Skeletal muscle cell (primary cell): ENCODE measurements at places on chromosomes 16 and 17.

DNA sequence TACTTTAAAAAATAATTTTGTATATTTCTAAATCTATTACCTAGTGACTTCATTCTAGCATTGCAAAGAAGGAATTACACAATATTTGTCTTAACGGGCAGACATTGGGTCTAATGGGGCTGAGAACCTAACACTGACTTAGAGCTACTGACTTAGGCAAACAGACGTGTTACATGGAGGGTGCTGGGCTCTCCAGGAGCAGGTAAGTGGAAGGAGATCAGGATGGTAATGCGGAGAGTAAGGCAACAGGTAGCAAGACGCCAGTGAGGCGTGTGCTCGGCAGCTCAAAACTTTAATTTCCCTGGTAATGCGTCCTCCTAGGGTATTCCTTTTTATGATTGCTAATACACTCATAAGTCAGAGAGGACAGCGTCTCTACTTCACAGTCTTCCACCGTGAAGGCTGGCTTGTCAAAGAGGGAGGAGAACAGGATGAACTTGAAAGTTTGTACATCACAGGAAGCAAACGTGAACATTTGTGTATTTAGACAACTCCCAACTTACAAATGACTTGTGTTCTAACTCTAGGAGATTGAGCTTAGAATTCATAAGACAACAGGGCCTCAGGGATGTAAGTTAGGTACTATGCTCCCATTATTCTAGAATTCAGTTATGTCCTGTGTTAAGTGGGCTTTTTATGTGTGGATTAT lies 4.6 kb downstream of the KRT28 start:
- DNase-seq, result no peak

GRCh38 chr17:2685696-2686095 lies 25.9 kb downstream of the CLUH start:
- no peak for DNase-seq

GRCh38 chr17:7912927-7913524 lies 3.1 kb downstream of the RNF227 start:
- DNase-seq, result no peak

DNA sequence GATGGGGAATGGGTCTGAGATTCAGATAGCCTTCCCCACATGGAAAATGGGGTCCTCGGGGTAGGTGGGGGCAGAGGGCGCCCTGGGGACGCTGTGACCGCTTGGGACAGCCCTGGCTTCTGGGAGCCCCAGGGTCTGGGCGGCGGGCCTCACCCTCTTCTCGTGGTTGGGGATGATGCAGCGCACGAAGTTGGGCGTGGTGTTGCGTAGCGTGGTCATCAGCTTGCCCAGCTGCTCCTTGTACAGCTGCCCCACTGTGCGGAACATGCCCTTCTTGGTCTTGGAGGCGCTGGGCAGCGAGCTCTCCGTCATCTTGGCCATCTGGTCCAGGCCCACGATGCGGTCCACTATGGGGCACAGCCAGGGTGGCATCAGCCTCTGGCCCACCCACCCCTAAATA lies 99.9 kb downstream of the NDE1 start:
- no peak for DNase-seq

DNA sequence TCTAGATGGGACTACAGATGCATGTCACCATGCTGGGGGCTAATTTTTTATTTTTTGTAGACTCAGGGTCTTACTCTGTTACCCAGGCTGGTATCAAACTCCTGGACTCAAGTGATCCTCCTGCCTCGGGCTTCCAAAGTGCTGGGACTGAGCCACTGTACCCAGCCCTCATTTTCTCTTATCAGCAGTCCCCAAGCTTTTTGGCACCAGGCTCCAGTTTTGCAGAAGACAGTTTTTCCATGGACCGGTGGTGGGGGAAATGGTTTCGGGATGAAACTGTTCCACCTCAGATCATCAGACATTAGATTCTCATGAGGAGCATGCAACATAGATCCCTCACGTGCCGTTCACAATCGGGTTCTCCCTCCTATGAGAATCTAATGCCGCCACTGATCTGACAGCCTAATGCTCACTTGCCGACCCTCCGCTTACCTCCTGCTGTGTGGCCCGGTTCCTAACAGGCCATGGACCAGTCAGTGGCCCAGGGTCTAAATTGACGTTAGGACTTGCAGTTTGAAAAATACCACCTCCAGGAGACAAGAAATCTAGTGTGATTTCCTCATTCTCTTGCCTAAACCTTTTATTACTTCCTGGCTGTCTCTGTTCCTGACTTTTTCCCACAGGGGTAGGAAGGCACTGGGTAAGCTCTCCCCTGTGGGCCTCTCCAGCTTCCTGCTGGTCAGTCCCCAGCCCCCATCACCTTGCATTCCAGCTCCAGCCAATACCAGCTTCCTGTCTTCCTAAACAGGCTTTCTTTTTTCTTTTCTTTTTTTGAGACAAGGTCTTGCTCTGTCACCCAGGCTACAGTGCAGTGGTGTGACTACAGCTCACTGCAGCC lies 9.3 kb upstream of the CNP start:
- peak; percentile 21 for DNase-seq

DNA sequence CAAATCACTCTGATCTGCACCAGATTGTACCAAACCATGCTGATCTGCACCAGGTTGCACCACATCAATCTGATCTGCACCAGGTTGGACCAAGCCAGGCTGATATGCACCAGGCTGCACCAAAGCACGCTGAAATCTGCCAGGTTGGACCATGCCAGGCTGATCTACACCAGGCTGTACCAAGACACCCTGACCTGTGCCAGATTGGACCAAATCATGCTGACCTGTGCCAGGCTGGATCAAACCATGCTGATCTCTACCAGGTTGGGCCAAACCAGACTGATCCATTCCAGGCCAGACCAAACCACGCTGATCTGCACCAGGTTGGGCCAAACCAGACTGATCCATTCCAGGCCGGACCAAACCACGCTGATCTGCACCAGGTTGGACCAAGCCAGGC lies 15.5 kb downstream of the QRICH2 start:
- DNase-seq, result no peak
